Right renal cortex interstitium (tissue), 3 donors: ENCODE measurements at places on chromosomes 2 and 18.

- no peak for DNase-seq
Measured at GRCh38 chr2:45978302-45978859, 318.8 kb upstream of the EPAS1 start.

DNA sequence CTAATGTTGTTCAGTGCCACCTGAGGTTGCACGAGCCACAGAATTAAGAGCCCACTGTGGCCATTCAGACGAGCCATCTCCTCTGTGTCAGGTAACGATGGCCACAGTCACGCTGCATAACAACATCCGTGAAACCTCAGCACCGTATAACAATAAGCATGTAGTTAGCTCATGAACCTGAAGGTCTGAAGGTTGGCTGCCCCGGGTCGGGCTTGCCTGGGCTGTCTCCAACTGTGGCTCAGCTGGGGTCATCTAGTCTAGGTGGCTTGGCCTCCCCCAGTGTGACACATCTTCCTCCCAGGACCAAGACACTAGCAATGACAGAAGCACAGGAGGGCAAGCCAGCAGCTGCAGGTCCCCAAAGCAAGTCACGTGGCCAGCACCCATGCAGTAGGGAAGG, 258.0 kb downstream of the GLI2 start:
- no peak for DNase-seq

DNA sequence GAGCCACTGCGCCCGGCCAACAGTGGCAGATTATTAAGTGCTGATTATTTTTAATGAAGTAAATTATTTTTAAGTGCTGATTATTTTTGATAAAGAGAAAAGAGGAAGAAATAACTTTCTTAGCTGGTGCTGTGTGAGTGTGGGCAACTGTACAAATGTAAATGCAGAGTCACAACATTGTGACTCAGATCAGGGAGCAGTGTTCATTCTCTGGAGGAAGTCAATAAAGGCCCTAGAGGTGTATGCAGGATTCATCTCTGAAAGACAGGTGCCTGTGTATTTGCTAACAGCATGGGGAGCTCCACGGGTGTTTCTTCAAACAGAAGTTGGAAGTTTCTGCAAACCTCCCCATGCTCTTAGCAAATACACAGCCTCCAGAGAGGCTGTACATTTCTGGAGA, 6.2 kb downstream of the KRTCAP3 start:
- DNase-seq, result no peak

- DNase-seq, result no peak
Measured at GRCh38 chr2:63790491-63790890, 51.2 kb upstream of the UGP2 start.

DNA sequence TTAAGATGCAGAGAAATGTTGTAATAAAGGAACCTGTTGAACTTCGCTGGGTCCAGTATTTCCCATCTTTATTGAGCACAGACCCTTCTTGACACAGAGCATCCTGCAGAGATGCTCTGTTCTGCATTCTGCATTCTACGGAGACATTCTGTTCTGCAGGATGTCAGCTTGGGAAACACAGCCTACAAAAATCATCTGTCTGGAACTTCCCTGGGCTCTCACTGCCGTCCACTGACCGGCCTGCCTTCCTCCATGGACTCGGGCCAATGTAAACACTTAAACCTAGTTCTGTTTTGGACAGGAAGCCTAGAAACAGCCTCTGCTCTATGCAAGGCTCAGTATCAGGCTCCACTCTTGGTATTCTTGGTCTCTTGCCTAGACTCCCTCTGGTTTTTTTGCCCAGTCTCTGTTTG, 90.0 kb upstream of the PPP1CB start:
- DNase-seq, result no peak

- no peak for DNase-seq
Measured at GRCh38 chr2:6769346-6769745, 96.4 kb downstream of the CMPK2 start.

GRCh38 chr2:238019962-238020361, 40.8 kb upstream of the SCLY start:
- no peak for DNase-seq
